Mammary epithelial cell (primary cell): ENCODE measurements at places on chromosomes 11 and 22.

DNA sequence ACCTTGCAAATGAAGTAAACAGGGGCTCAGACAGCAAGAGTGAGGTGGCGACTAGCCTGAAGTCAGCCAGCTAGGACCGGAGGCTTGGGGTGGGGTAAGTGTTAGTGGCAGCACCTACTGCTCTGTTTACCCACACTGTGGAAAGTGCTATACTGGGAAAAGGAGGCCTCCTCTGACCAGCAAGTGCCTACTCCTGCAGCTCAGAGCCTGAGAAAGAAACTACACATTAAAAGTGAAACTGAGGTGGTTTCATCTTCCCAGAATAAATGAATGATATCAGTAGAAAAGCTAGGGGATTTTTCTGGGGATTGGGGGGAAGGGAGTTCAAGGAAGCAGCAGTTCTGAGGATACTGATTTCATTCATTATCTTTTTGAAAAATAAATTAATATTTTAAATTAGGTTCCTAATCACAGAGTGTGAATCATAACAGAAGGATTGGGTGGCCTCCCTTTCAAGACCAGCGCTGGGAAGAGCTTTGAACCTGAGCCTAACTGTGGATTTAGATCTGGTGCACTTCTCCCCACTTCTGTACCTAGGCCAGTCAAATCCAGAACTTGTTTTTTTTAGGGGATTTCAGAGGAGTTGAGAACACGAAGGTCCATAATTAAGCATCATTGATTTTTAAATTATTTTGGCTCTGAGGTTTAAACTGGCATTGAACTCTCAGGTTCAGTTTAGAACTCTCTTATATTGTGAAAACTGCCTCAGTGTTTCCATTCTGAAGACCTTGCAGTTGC is 48.1 kb upstream of the GRAMD1B start:
- DNase-seq = no peak

- DNase-seq = no peak
Measured at GRCh38 chr11:420054-420910, 5.5 kb upstream of the SIGIRR start.

GRCh38 chr11:102476812-102477211 is 24.2 kb upstream of the TMEM123 start:
- DNase-seq = peak; percentile 68

- DNase-seq = no peak
Measured at GRCh38 chr11:75873417-75874221, 58.6 kb downstream of the UVRAG start.

- DNase-seq = peak; percentile 19
Measured at GRCh38 chr22:36816636-36817524, at the start of gene PVALB. Gene PVALB (minus strand): TSS chr22:36817035. CDS start chr22:36817005, 30 bp downstream.

DNA sequence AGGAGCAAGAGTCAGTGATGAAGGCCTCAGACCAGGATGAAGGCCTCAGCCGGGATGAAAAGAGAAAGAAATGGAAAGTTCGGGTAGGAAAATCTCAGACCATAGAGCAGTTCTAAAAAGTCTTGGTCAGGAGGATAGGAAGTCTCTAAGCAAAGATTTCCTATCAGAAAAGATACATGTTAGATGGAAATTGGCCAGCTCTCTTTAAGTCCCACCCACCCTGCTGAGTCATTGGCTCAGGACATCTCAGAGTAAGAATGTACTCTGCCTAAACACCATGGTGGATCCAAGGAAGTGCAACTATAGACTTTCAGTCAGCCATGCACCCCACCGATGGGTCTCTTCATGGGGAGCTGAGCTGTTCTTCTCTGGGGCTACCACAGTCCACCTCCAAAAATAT is 4.4 kb downstream of the OR8B3 start:
- no peak for DNase-seq

DNA sequence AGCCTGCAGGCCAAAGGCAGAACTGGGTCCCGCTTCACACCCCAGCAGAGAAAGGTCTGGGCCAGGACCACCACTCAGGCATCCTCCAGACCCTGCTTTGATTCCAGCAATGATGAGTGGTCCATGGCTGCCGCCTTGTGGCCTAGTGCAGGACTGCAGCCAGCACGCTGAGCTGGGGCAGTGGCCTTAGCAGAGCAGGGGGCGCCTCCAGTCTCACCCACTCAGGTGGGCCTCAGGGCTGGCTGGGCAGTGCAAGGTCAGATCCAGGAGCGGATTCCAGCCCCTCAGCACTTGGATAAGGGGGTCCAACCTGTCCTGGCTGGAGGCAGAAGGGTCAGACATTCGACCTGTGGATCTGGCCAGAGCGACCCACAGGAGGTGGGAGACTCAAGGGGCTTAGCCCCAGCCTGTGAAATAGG is 9.6 kb upstream of the PDE2A start:
- no peak for DNase-seq

GRCh38 chr11:66674964-66675602 is 2.6 kb downstream of the RBM4B start:
- no peak for DNase-seq
